ENCODE measurements at places on chromosomes 5 and 9.

DNA sequence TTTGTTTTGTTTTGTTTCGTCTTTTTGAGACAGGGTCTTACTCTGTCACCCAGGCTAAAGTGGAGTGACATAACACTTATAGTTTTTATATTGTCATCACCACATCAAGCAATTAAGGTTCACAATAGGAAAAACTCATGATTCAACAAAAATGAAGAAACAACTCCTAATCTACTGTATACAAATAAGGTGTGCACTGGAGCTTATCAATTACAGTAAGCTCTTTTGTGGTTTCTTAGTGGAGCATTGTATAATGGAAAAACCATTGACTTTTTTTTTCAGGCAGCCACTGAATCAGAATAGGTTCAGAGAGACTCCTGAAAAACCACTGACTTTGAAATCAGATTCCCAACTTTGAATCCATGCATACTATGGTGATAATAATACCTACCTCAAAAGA lies 10.8 kb upstream of the PLIN2 start:
- no peak for DNase-seq

DNA sequence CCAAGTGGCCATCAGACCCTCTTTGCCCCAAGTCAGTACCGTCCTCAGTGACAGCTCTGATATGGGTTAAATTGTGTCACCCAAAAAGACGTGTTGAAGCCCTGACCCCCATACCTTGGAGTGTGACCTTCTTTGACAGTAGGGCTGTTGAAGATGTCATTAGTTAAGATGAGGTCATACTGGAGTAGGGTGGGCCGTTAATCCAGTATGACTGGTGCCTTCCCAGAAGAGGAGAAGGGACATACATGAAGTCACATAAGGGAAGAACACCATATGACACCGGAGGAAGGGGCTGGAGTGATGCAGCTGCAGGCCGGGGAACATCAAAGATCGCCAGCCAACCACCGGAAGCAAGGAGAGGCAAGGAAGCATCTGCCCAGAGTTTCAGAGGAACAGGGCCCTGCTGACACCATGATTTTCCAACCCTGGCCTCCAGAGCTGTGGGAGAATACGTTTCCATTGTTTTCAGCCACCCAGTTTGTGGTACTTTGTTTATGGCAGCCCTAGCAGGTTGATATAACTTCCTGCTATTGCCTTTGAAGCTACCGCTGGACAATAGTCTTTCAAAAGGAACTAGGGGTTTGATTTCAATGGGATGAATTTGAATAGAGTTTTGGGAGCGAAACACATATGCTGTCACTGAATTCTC lies 36.4 kb upstream of the CPEB4 start:
- no peak for DNase-seq

- no peak for DNase-seq
Observed at GRCh38 chr5:76474377-76474776, 71.3 kb downstream of the IQGAP2 start.

- peak; percentile 20 for DNase-seq
Observed at GRCh38 chr5:139844472-139845145, 49.0 kb downstream of the PSD2 start.

DNA sequence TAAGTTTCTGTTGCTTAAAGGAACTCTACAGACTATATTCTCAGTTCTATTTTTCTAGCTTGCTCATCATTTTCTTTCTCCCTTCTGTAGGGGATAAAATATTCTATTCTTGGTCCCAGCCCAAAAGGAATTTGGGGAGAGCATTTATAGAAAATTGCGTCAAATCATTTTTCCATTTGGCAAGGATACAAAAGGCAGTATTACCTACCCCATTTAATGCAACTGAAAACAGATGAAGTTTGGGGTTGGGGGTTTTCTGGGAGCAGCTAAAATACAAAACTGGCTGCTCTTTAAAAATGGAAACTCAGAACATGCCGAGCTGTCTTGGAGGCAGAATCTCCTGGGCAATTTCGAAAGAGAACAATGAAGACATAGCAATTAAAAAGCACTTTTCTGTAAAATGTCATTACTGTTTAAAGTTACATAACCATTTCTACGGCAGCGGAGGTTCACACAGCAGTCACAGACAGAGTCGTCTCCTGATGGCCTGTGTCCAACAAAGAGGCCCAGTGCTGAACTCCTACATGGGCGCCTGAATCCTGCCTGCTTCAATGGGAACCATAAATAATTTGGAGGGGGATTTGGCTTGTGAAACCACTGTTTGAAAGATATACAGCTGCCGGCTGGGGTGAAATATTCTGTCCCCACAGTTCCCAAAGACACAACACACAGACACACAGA lies 152.4 kb downstream of the BRINP1 start:
- DNase-seq = no peak
